NCI-H2081 (cell line): ENCODE measurements at places on chromosomes 7 and 10.

- DNase-seq = no peak
These were observed 606.4 kb downstream of the CNTNAP2 start for GRCh38 chr7:146722986-146723385.

- no peak for DNase-seq
These were observed 65.4 kb downstream of the ADRA2A start for GRCh38 chr10:111142092-111142768.

GRCh38 chr7:11858026-11858425 lies 26.0 kb upstream of the THSD7A start:
- no peak for DNase-seq

GRCh38 chr7:134504660-134505164 lies 22.7 kb upstream of the AKR1B10 start:
- no peak for DNase-seq

- DNase-seq = no peak
These were observed 10.4 kb downstream of the RALA start for GRCh38 chr7:39633563-39634477.

DNA sequence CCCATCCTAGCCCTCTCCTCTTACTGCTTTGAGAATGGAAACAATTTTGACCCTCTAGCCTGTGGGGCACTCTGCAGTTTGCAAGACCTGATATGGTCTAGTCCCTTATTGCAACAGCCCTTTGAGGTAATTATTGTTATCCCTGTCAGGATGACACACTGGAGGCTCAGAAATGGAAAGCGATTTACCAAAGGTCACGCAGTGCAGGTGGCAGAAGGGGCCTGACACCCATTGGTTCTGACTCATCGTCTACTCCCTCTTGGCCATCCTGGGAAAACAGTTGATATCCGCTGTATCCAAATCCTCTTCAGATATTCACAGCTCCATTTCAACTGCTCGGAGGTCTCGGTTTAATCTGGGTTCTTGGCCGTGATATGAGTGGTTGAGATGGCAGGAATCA lies 44.7 kb upstream of the AQP1 start:
- no peak for DNase-seq

DNA sequence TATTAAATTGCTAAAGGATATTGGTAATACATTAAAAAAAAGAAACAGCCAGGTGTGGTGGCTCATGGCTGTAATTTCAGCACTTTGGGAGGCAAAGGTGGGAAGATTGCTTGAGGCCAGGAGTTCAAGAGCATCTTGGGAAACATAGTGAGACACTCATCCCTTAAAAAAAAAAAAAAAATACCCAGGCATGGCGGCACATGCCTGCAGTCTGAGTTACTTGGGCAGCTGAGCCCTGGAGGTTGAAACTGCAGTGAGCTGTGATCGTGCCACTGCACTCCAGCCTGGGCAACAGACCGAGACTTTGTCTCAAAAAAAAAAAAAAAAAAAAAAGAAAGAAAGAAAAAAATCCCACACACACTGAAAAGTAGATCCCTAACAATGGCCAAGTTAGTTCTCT lies 59.7 kb downstream of the MACC1 start:
- no peak for DNase-seq

DNA sequence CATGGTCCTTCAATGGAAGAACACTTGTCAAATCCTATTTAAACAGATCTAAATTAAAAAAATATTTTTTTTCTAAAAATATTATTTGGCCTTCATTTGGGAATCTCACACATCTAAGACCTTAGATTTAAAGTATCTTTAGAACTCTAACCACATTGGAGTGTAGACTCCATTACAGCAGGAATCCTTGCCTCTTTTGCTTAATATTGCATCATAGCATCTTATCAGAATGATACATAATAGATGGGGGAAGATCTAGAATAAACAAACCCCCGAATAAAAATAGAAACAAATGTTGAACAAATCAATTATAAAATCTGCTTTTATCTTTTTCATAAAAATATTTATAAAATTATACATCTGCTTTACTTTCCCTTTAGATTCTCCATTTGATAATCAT lies 27.6 kb upstream of the EPC1 start:
- no peak for DNase-seq

GRCh38 chr7:23266918-23267317 lies 20.3 kb downstream of the GPNMB start:
- DNase-seq = no peak

DNA sequence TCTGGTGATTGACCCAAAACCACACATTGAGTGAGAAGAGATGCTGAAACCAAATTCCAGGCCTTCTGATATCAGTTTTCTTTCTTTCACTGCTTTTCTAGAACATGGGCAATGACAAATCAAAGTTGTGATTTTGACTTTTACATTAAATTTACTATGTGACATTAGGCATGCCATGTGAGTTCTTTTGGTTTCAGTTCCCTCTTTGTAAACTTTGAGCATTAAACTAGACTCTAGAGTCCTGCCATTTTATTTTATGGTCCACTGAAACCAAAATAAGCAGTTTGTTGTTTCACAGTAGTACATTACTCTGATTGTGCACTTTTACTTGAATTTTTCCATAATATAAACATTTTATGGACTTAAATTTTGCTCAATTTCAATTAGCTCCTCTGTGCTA lies 381.1 kb upstream of the SEMA3D start:
- no peak for DNase-seq

- DNase-seq = no peak
These were observed 32.5 kb upstream of the PLXDC2 start for GRCh38 chr10:19783721-19784120.

DNA sequence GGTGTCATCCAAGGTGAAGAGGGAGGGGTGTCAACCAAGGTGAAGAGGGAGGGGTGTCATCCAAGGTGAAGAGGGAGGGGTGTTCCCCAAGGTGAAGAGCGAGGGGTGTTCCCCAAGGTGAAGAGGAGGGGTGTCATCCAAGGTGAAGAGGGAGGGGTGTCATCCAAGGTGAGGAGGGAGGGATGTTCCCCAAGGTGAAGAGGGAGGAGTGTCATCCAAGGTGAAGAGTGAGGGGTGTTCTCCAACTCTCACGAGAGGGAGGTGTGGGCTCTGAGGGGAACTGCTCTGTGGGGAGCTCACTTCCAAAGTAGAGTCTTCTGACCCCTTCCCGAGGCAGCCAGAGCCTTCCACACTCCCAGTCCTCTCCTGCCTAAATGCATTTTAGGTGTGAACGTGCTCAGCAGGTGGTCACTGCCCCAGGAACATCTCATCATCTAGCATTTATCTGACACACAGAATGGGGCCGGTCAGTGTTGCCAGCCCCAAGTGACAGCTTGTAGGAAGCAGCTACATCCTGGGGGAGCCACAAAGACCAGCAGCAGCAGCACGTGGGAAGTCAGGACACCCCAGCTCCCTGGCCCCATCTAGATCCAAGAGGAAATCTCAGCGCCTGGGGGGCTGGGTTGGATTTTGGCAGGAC lies 323.8 kb downstream of the GLRX3 start:
- no peak for DNase-seq

- DNase-seq = no peak
These were observed 309.7 kb upstream of the KLF6 start for GRCh38 chr10:4094751-4095150.

DNA sequence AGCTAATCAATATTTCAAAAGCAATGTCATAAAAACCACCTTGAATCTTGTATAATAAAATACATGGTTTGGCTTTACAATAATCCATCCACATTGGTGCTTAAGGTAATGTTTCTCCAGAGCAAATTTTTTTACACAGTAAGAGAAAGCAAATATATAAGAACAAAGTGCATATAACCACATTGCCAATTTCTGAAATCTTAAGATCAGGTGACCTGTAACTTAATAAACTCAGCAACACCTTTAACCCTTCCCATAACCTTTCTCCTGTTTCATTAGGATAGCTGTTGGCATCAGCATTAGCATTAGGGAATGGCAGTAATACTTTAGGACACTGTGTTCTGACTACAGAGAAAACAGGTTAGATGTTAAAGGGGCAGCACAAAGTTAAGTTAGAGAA lies 155.9 kb upstream of the SEMA3D start:
- DNase-seq = no peak

DNA sequence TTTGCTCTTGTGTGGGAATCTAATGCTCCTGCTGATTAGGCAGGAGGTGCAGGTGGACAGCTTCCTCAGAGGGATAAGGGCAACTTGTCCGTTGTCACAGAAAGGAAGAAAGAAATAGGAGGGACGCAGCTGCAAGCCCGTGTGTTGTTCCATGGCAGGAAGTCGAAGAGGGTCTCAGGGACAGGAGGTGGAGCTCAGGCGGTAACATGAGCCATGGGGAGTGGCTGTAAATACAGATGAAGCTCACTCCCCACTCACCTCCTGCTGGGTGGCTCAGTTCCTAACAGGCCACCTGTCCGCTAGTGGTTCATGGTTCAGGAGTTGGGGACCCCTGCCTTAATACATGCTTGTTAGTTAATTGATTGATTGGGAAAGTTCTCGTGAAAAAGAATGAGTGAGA lies 101.7 kb upstream of the SFMBT2 start:
- no peak for DNase-seq

GRCh38 chr7:54932818-54933543 lies 85.8 kb upstream of the EGFR start:
- DNase-seq = peak; percentile 65

- DNase-seq = no peak
These were observed 5.5 kb upstream of the DUSP5 start for GRCh38 chr10:110492069-110492822.

GRCh38 chr7:41134300-41135255 lies 568.3 kb downstream of the INHBA start:
- no peak for DNase-seq

DNA sequence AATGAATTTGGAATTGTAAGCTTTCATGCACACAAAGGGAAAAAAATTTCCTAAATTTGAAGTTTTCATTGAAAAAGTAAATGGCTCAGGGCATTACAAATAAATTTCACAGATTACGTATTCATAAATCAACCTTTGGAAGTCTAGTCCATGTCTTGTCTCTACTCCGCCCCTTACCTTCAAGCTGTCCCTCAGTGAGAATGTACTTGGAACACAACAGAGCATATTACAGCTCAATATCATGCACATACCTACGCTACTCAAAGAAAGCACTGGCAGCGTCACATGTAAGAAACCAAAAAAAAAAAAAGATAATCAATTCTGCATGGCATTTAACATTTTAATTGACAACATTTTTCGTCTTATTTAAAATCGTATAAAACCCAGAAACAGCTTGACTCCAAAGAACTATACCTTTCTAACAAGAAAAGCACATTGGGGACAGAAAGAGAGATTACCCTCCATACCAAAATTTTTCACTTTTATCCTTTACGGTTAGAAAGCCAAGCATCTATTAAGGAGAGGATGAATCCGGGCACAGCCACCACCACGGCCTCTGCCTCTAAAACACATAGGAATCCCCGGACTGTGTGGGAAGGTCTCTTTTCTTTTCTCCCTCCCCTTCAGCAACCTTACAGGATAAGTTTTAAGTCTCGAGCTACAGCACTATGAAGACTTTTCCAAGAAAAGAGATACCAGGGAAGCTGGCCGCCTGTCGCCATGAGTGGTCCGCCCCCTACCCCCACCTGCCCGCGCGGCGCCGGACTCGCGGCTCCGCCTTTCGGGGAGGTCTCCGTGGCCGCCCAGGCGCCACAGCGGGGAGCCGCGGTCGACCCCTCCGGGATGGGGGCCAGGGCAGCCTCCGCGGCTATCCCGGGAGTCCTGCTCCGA lies 1.1 kb downstream of the JMJD1C start:
- no peak for DNase-seq

- no peak for DNase-seq
These were observed 809.5 kb downstream of the GRID1 start for GRCh38 chr10:85557077-85557476.

GRCh38 chr10:50981904-50982303 lies 92.4 kb upstream of the PRKG1 start:
- no peak for DNase-seq

- DNase-seq = no peak
These were observed 714.4 kb downstream of the GATA3 start for GRCh38 chr10:8768852-8769251.

DNA sequence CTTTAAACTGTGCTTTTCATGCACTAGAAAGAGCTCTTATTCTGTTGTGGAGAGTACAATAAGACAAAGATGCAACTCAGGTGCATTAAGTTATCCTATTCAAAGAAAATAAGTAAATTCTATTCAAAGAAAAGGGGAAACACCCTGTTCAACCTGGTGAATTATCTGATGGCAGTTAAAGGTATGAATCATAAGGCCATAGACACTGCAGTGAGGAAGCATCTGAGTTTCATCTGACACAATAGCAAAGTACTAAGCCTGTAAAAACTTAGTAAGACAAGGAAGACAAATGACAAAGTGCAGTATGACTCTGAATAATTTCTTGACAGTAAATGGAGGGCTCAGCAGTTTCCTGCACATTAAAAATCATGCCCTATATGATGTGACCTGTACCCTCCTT lies 91.0 kb upstream of the LRRTM3 start:
- DNase-seq = no peak

- no peak for DNase-seq
These were observed 3.0 kb downstream of the NOD1 start for GRCh38 chr7:30475580-30475979.

DNA sequence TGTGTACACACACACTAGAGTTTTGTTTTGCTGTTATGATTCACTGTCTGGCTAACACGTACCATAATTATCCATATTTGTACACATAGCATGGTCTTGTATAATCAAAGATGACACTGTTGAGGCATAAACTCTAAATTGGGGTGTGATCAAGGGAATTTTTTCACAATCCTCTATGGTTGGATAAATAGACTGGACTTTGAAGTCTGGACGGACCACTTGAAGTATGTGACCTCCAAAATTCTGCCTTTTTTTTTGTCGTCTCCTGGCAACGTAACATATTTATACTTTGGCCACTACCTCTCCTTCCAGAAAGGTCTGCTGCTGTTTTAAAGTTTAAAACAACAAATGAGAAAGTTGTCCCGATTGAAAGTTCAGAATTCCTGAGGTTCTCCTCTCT lies 193.4 kb downstream of the CACNB2 start:
- DNase-seq = no peak

DNA sequence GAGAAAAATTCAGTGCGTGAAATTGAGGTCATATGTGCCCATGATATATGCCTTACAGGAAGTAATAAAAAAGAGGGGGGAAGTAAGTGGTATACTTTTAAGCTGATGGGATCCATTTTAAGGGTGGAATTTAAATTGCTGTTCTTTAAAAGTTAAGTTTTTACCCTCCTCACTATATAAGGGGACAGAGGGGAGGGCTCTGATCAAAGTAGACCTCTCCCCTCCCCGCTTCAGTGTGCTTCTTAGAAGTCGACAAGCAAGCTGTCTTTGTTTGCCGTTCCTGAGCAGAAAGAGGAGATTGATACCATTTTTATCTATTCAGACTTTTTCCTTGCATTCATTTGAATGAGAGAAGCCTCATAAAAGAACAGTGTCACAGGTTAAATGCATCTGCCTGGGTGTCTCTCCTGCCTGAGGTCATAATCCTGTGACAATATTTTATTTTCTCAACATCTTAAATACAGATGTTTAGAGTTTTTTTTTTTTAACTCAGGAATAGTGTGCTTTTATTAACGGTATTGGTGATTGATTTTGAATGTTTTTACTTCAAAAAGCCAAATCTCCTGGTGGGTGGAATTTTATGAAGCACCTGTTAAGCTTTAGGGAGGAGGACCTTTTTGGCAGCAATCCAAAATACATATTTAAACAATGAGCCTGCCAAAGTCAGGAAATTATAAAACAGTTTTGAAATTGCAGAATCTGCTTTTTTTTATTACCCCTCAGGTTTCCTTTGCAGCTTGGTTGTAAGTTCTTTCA lies 141.7 kb downstream of the KAT6B start:
- DNase-seq = peak; percentile 64

- no peak for DNase-seq
These were observed 126.3 kb downstream of the TAX1BP1 start for GRCh38 chr7:27866256-27866655.
